ENCODE measurements at places on chromosomes 3 and 15.

DNA sequence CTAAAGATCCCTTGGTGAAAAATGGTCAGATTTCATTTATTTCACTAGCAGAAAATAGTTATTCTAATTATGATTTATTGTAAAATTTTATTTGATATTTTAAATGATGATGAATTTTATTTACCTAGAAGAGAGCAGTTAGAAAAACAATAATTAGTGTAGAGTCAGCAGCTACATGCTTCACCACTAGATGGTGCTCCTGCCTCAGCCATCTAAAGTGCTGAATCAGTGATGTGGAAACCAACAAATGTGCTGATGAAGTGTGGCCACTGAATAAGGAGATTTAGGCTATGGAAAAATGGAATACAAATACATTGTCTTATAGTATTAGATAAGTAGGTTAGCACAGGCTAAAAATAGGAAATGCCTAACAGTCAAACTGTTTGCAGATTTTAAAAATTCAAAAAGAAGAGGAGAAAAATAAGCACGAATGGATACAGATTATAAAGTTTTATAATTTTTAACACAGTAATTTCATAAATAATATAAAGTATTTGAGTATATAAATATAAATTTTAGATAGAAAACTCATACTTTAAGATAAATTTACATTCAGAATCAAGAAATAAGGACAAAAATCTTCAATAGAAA is 109.8 kb downstream of the PPP2R3A start:
- no peak overlapping the region for H3K4me3 ChIP-seq
- peaks cover 3% of the 10 kb centered on the region for H3K36me3 ChIP-seq
- no peak overlapping the region for H3K27ac ChIP-seq
- no peaks in the 10 kb centered on the region for H3K27me3 ChIP-seq
- DNase-seq, result peak; percentile 45

- no peak overlapping the region for H3K27ac ChIP-seq
- H3K36me3 ChIP-seq, result no peaks in the 10 kb centered on the region
- peak; percentile 48 for DNase-seq
- H3K27me3 ChIP-seq, result no peaks in the 10 kb centered on the region
- no peak overlapping the region for H3K4me3 ChIP-seq
- peaks cover 10% of the 10 kb centered on the region for H3K4me1 ChIP-seq
These were observed 15.4 kb downstream of the IGSF10 start for GRCh38 chr3:151445273-151446001.

- H3K27ac ChIP-seq, result no peak overlapping the region
- H3K36me3 ChIP-seq, result peaks cover 29% of the 10 kb centered on the region
- H3K4me1 ChIP-seq, result 0 out of 2 replicates have a peak, but pooled peaks cover 10% of the 10 kb centered on the region
- H3K4me3 ChIP-seq, result peak overlapping the region; percentile 78
- no peaks in the 10 kb centered on the region for H3K27me3 ChIP-seq
These were observed 1.3 kb downstream of the STT3B start for GRCh38 chr3:31534065-31534425.

- H3K36me3 ChIP-seq, result no peaks in the 10 kb centered on the region
- no peak overlapping the region for H3K4me3 ChIP-seq
- no peaks in the 10 kb centered on the region for H3K27me3 ChIP-seq
These were observed 46.8 kb downstream of the CHST2 start for GRCh38 chr3:143166376-143166775.

- DNase-seq, result no peak
- H3K27me3 ChIP-seq, result no peaks in the 10 kb centered on the region
- H3K4me3 ChIP-seq, result no peak overlapping the region
- no peak overlapping the region for H3K27ac ChIP-seq
- H3K4me1 ChIP-seq, result 0 out of 2 replicates have a peak, but pooled peaks cover 3% of the 10 kb centered on the region
These were observed 569.3 kb downstream of the NAALADL2 start for GRCh38 chr3:175428466-175428865.

DNA sequence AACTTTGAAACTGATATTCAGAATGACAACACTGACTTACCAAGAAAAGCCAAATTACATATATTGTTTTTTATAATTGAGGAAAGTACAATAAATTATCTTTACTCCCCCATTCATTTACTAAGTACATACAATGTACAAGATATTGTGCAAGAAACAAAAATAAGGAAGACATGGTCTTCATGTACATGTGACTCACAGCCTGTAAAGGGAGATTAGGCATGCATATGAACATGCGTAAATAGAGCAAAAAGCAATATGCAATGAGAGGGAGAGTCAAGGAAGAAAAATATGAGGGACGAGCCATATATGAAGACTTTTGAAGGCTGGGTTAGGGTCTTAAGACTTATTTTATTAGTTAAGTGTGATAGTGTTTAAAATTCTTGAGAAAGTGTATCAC is 258.4 kb downstream of the GBE1 start:
- H3K4me1 ChIP-seq, result no peaks in the 10 kb centered on the region
- no peaks in the 10 kb centered on the region for H3K36me3 ChIP-seq
- H3K27me3 ChIP-seq, result no peaks in the 10 kb centered on the region
- no peak overlapping the region for H3K4me3 ChIP-seq

GRCh38 chr3:82641701-82642100 is 880.3 kb upstream of the GBE1 start:
- H3K4me3 ChIP-seq, result no peak overlapping the region
- H3K36me3 ChIP-seq, result no peaks in the 10 kb centered on the region
- no peak overlapping the region for H3K27ac ChIP-seq
- DNase-seq, result no peak

- peaks cover 33% of the 10 kb centered on the region for H3K4me1 ChIP-seq
- DNase-seq, result no peak
- peak overlapping the region; percentile 82 for H3K27ac ChIP-seq
- no peaks in the 10 kb centered on the region for H3K27me3 ChIP-seq
These were observed 3.3 kb upstream of the HES1 start for GRCh38 chr3:194132465-194133286.

- H3K4me1 ChIP-seq, result no peaks in the 10 kb centered on the region
- no peaks in the 10 kb centered on the region for H3K36me3 ChIP-seq
- H3K27me3 ChIP-seq, result no peaks in the 10 kb centered on the region
- H3K4me3 ChIP-seq, result no peak overlapping the region
- H3K27ac ChIP-seq, result no peak overlapping the region
- DNase-seq, result no peak
These were observed 200.0 kb downstream of the ZNF385D start for GRCh38 chr3:21551019-21551418.

DNA sequence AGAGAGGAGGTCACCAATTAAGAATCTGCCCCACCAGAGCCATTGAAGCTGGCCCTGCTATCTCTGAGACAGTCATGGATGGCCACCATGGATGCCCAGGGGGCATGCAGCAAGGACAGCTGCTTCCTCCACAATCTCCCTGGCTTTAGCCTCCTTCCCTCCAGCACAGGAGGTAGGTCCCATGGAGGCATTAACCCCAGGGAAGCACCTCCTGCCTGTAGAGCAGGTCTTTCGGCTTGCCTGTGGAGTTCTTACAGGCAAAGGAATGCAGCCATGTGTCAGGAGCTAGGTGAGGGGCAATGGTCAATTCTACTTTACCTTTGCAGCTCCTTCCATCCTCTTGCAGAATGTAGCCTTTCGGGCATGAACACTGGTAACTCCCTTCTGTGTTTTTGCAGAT is 93.8 kb downstream of the DUT start:
- no peak overlapping the region for H3K27ac ChIP-seq
- peaks cover 38% of the 10 kb centered on the region for H3K4me1 ChIP-seq
- DNase-seq, result no peak
- peaks cover 97% of the 10 kb centered on the region for H3K36me3 ChIP-seq
- H3K27me3 ChIP-seq, result no peaks in the 10 kb centered on the region

DNA sequence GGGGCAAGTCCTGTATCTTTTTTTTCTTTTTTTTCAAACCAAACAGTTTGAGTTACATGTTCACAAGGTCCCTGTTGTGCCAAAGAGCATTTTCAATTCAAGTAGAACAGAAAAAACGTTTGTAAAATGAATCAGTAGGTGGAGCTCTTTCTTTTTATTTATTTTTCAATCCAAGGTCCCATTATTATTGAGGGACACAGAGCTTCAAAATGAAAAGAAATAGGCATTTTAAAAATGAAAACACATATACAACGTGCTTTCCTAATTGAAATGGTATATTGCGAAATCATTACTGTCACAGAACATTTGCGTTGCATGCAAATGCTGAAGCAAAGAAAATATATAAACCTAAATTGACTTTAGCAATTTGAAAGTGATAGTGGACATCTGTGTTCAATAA is 711.0 kb downstream of the MECOM start:
- H3K27ac ChIP-seq, result no peak overlapping the region
- H3K4me1 ChIP-seq, result no peaks in the 10 kb centered on the region
- no peaks in the 10 kb centered on the region for H3K36me3 ChIP-seq
- H3K4me3 ChIP-seq, result no peak overlapping the region
- no peak for DNase-seq
- H3K27me3 ChIP-seq, result no peaks in the 10 kb centered on the region

- H3K27me3 ChIP-seq, result no peaks in the 10 kb centered on the region
- no peak overlapping the region for H3K27ac ChIP-seq
- H3K36me3 ChIP-seq, result peaks cover 7% of the 10 kb centered on the region
- no peaks in the 10 kb centered on the region for H3K4me1 ChIP-seq
These were observed 63.2 kb downstream of the HCN4 start for GRCh38 chr15:73305331-73306211.

- H3K36me3 ChIP-seq, result no peaks in the 10 kb centered on the region
- no peak overlapping the region for H3K4me3 ChIP-seq
- no peak overlapping the region for H3K27ac ChIP-seq
These were observed 23.7 kb upstream of the SFMBT1 start for GRCh38 chr3:53069422-53070068.

DNA sequence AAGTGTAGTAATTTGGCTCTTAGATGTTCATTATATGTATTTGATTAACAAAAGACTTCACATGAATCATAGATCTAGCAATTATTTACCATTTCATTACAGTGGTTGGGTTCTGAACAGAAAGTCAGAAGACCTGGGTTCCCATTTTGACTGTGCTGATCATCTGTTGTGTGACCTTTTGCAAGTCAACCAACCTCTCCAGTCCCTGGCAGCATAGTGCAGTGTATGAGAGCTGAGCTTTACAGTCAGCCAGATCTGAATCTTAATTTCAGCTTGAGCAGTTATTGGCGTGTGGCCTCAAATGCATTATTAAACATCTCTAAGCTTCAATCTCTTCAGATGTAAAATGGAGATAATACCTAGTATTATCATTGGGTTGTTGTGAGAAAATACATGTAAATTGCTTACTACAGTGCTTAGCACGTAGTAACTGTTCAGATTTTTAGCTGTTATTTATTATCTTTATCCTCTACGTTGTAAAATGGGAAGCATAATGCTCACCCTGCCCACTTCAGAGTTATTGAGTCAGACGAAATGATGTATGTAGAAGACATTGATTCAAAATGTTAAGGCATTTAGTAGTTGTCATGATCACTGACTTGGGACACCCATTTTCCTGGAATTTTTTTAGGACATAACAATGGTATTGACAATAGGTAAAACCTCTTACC is 104.0 kb downstream of the KLHL25 start:
- no peaks in the 10 kb centered on the region for H3K27me3 ChIP-seq
- no peak overlapping the region for H3K27ac ChIP-seq
- DNase-seq, result no peak
- no peaks in the 10 kb centered on the region for H3K4me1 ChIP-seq
- H3K36me3 ChIP-seq, result peaks cover 76% of the 10 kb centered on the region
- no peak overlapping the region for H3K4me3 ChIP-seq

DNA sequence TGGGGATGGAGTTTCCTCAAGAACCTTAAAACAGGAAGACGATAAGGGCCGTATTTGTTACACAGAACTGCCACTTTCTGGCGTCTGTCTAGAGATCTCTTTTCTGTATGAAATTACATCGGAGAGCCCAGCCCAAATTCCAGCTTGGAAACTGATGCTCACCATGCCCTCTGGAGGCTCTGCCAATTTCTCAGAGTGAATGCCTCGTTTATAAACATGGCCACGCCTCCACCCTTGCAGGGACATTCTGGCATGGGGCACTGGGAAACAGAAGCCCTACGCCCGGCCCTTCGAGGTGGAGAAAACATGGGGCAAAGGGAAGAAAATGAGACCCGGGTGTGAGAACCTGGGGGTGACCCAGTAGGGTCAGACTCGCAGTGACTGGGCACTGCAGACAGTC is 53.4 kb upstream of the SEC13 start:
- H3K4me1 ChIP-seq, result peaks cover 22% of the 10 kb centered on the region
- H3K27ac ChIP-seq, result no peak overlapping the region
- H3K4me3 ChIP-seq, result no peak overlapping the region
- no peaks in the 10 kb centered on the region for H3K36me3 ChIP-seq

GRCh38 chr15:77461486-77461885 is 40.8 kb downstream of the HMG20A start:
- peaks cover 52% of the 10 kb centered on the region for H3K36me3 ChIP-seq
- DNase-seq, result no peak

GRCh38 chr3:190877925-190878324 is 15.4 kb upstream of the GMNC start:
- DNase-seq, result no peak
- H3K4me3 ChIP-seq, result no peak overlapping the region
- H3K36me3 ChIP-seq, result no peaks in the 10 kb centered on the region
- no peak overlapping the region for H3K27ac ChIP-seq

- DNase-seq, result no peak
- H3K36me3 ChIP-seq, result no peaks in the 10 kb centered on the region
- H3K4me1 ChIP-seq, result peaks cover 19% of the 10 kb centered on the region
- no peaks in the 10 kb centered on the region for H3K27me3 ChIP-seq
These were observed 193.5 kb downstream of the FOXP1 start for GRCh38 chr3:71389911-71390573.

DNA sequence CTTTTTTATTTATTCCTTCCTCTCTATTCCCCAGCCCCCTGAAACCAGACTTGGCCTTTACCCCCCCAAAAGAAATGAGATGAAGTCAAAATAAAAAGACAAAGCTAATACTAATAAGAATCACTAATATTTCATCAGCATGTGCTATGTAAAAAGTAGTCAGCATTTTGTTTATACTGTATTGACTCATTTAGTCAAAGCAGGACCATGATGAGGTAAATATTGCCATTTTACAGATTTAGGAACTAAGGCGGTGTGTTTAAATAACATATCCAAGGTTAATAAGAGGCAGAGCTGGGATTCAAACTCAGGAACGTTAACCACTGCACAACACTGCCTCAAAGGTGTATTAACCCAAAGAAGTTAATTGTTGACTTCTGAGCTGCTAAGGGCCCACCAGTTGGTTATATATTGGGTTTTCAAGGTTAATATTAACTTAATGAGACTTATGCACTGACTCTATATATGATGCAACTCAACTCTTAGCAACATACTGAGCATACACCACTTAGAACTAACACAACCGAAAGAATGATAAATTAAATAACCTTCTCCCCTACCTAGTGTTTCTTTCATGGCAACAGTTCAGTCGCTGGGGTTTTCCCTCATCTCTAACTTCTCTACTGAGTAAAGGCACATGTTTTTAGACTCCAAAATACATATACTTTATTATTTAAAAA is 34.7 kb downstream of the FOXP1 start:
- no peak overlapping the region for H3K27ac ChIP-seq
- H3K4me1 ChIP-seq, result peaks cover 12% of the 10 kb centered on the region
- H3K4me3 ChIP-seq, result no peak overlapping the region
- H3K36me3 ChIP-seq, result no peaks in the 10 kb centered on the region
- no peaks in the 10 kb centered on the region for H3K27me3 ChIP-seq

GRCh38 chr3:66723231-66723630 is 222.4 kb upstream of the LRIG1 start:
- peaks cover 9% of the 10 kb centered on the region for H3K4me1 ChIP-seq
- H3K36me3 ChIP-seq, result no peaks in the 10 kb centered on the region
- no peak overlapping the region for H3K4me3 ChIP-seq
- H3K27ac ChIP-seq, result no peak overlapping the region

GRCh38 chr15:66805202-66805885 is 103.3 kb downstream of the SMAD6 start:
- no peak for DNase-seq
- no peaks in the 10 kb centered on the region for H3K27me3 ChIP-seq
- no peaks in the 10 kb centered on the region for H3K36me3 ChIP-seq
- H3K4me1 ChIP-seq, result peaks cover 46% of the 10 kb centered on the region
- no peak overlapping the region for H3K27ac ChIP-seq
- H3K4me3 ChIP-seq, result no peak overlapping the region

- no peak for DNase-seq
- no peaks in the 10 kb centered on the region for H3K36me3 ChIP-seq
- H3K27me3 ChIP-seq, result no peaks in the 10 kb centered on the region
- peaks cover 61% of the 10 kb centered on the region for H3K4me1 ChIP-seq
- peak overlapping the region; percentile 75 for H3K27ac ChIP-seq
These were observed 1.5 kb downstream of the ZBED2 start for GRCh38 chr3:111593666-111594065.
